CD4-positive, alpha-beta T cell treated with Interleukin-10 for 1 hour (primary cell): ENCODE measurements at places on chromosomes 5 and 9.

GRCh38 chr5:97192580-97193354 is 9.7 kb upstream of the RIOK2 start:
- no peak for DNase-seq

- no peak for DNase-seq
These were observed 131.2 kb downstream of the FBN2 start for GRCh38 chr5:128406803-128407202.

GRCh38 chr5:17426104-17426749 is 71.8 kb upstream of the TAF11L2 start:
- no peak for DNase-seq

DNA sequence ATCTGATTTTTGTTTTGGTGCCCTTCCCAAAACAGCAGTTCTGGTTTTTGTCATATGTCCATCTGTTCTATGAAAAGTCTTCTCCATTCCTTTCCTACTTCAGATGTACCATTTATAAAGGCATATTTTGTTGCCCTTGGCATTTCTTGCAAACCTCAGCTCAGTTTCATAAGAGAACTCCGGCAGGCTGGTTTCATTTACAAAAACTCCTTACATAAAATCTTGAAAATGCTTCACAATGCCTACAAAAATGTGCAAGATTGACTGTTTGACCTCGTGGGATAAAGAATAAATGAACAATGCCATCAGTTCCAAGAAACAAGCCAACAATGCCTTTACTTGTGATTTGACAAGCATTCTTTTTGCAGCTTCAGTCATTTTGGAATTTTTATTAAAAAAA is 39.1 kb upstream of the CTNNAL1 start:
- no peak for DNase-seq

- no peak for DNase-seq
These were observed 338.1 kb upstream of the MSX2 start for GRCh38 chr5:174386306-174386705.

DNA sequence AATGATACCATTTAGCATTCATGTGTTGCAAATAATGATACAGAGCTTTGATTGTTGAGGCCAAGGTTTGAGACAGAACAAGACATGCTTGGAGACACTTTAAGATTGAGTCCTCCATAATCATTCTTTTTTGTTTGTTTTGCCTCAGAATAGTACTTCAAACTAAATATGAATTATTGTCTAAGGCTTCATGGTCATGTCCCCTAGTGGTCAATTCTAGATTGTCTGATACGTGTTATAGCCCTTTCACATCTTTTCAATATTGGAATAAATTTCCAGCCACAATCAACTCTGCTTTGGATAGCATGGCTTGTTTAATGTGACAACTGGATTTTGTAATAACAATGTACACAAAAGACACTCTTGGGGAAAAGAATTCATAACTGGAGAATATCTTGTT is 64.2 kb downstream of the PRLR start:
- no peak for DNase-seq

DNA sequence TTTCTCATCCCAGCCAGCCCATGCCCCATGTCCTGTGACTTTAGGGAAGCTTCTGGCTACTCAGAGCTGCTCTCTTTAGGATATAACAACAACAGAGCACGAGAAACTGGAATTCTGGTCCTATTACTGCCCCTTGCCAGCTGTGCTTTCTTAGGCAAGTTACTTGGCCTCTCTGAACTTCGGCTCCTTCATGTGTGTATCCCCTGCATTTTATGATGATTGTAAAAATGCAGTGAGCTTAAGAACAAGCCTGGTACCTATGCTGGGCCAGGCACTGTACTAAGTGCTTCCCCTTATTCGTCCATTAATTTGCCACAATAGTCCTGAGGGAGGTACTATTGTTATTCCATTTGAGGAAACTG is 54.5 kb downstream of the ABCA1 start:
- DNase-seq: no peak

- DNase-seq: no peak
These were observed 28.9 kb downstream of the SH3PXD2B start for GRCh38 chr5:172425402-172425801.

GRCh38 chr5:58453306-58453705 is 6.6 kb downstream of the PLK2 start:
- DNase-seq: no peak

GRCh38 chr5:163766936-163767670 is 261.7 kb downstream of the MAT2B start:
- DNase-seq: no peak

DNA sequence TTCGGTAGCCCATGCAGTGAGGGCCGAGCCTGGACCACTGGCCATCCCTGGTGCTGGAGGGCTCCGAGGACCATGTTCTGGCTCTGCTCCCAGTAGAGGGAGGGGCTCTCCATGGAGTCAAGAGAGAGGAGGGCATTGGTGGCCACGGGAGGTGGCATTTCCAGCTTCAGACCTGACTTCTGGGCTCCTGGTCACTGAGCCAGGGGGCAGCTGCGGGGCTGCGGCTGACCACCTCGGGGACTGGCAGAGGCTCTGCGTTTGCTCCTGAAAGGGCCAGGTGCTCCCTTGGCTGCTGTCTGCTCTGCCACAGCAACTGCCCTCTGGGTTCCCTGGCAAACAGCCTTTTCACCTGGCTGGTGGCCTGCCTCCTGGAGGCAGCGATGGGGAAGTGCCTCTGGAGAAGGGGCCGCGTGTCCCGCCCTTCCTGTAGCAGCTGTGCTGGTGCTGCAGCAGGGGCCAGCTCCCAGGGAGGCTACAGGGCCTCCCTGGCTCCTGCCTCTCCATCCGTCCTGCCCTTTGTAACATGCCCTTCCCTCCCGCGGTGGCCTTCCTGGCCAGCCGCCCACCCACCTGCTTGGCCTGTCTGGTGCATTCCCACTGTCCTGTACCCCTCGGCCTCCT is 144.6 kb downstream of the CACNA1B start:
- DNase-seq: no peak
